ENCODE measurements at places on chromosomes 7 and 10. TPM values are rescaled to one million over a fixed set of nuclear protein-coding genes. Genes with fewer than 3 reads are reported as not detected.

Gene PRPS1L1
- total RNA-seq = not detected

Gene CYP3A5
- total RNA-seq = not detected

Gene CALHM1
- total RNA-seq = not detected

Gene EVX1
- not detected for total RNA-seq

Gene HOXA3
- 11.0 TPM for total RNA-seq

Gene CYP2C8
- total RNA-seq = not detected

Gene SUV39H2
- total RNA-seq = 18.3 TPM

Data from mammary microvascular endothelial cell (primary cell).